ENCODE measurements at places on chromosomes 12 and 14.

- DNase-seq, result no peak
Measured at GRCh38 chr12:78179346-78179745, 348.7 kb downstream of the NAV3 start.

- DNase-seq, result no peak
Measured at GRCh38 chr14:37731094-37731493, 135.7 kb downstream of the TTC6 start.

DNA sequence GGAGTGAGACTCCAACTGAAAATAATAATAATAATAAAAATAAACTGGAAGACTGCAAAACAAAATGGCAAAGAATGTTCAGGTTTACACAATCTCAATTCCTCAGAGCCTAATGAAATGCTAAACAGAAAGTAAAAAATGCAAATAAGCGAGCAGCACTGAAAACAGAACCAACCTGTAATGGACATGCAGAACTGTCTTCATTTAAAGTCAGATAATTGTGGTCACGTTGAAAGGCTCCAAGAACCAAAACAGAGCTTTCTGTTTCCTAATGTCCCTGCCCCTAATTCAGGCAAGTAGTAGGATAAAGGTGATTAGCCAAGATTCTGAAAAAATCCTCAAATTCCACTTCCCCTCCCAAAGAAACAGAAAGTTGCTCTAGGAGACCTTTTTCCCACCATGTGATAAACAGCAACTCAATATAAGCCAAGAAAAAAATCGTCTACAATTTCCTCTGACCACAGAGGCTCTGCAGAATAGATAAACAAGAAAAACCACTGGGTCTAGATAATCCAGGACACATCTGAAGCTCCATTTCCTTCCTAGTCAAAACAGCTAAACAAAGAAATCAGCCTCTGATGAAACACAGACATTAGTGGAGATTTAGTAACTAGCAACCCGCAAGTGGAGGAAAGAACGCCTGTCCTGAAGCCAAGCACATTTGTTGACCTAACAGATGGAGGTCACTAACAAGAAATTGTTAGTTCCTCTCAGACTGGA, 3.0 kb downstream of the MIS18BP1 start:
- peak; percentile 54 for DNase-seq

DNA sequence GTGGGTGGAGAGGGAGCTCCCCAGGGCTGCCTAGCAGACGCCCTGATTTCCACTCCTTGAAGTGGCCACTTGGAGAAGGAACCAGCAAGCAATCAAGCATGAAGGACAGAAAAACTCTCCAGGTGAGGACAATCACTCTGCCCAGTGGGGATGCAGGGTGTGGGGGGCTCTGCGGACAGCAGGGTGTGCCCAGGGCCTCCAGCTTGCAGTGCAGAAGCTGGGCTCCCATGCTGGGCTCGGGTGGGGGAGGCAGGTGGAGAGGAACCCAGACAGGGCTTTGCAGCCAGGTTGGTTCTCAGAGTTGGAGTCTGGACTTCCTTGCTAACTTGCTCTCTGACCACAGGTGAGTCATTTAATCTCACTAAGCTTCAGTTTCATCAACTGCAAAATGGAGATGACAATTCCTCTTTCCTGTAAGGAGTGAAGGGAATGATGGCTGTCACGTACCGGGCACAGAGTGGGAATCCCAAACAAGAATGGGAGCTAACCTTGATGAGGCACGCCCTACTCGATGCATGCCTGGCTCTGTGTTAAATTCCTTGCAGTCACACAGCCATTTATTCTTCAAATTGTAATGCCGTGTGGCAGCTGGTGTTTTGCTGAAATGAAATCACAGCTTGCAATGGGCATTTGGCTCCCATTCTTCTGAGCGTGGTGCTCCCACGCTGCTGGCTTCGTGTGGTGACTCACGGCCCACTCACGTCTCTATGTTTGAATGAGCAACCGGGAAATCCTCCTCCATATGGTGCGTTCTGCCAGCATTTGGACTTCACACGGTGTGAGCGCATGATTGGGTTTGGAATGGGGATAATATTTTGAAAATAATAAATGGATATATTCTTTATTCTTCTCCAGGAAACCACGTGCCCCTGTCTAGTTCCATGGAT, 75.2 kb downstream of the PRIMA1 start:
- no peak for DNase-seq
